ENCODE measurements at places on chromosomes 2 and 18.

DNA sequence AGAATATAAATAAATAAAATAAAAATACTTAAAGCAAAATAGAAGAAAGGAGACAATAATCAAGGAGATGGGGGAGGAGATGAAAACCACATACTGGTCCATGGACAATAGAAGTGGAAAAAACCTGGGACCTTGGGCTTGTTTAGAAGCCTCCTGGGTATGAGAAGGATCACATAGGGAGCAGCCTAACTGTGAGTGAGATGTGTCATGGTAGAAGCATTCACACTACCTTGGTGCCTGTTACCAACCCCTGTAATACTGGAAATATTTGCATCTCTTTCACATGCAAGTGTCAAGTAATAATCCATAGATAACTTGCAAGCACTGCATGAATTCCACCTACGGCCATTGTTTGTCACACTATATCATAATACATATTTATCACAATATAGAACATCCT, 23.2 kb upstream of the RNF103 start:
- no peak for DNase-seq

DNA sequence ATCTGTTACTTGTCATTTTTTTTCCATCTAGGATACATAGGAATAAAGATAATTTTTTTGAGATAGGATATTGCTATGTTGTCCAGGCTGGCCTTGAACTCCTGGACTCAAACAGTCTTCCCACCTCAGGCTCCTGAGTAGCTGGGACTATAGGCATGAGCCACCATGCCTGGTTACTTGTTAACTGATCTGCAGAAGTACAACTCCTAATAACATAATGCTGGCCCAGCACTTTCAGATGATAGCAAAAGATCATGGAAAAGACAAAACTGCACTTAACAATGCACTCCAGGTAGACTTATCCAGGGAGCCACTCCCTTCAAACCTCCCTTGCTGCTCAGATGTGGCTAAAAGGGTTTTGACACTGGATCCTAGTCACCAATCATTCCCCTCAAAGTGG, 11.4 kb upstream of the CTDP1 start:
- no peak for DNase-seq

GRCh38 chr2:235521844-235522243, 28.0 kb downstream of the AGAP1 start:
- DNase-seq = peak; percentile 54

DNA sequence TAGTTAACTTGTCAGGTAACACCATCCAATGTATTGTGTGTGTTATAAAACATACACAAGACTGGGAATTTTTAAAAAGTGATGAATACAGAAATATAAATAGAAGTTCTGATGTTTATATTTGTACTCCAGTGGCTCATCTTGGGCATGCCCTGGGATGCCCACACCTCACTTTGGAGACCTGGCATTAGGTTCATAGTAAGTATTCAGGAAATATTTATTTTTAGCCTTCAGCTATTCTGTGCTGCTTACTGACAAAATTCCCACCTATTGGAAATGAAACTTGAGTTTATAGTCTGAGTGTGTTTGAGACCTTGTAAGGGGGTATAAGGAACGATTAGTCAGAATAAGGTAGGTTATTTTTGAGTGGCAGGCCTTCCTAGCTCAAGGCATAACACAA, 67.5 kb downstream of the MYO1B start:
- DNase-seq = no peak
